ENCODE measurements at places on chromosomes 7 and 10. TPM values are rescaled to one million over a fixed set of nuclear protein-coding genes. Genes with fewer than 3 reads are reported as not detected.

The GNAT3 gene
- total RNA-seq, result not detected

The HTRA1 gene
- total RNA-seq, result 27.9 TPM

The GNGT1 gene
- total RNA-seq, result not detected

The PCDH15 gene
- total RNA-seq, result not detected

The ANKRD22 gene
- total RNA-seq, result 3.0 TPM

The COL13A1 gene
- 0.68 TPM for total RNA-seq

All from transverse colon (tissue), 4 donors.